ENCODE measurements at places on chromosomes 7 and 10. TPM values are rescaled to one million over a fixed set of nuclear protein-coding genes. Genes with fewer than 3 reads are reported as not detected.
A peak's percentile ranks its signal among the peaks of the same experiment; 100 is the strongest.

- no peak for DNase-seq
Observed at GRCh38 chr7:70477036-70478010, 654.6 kb upstream of the GALNT17 start.

The PHYH gene
- total RNA-seq = 17.9 TPM

DNA sequence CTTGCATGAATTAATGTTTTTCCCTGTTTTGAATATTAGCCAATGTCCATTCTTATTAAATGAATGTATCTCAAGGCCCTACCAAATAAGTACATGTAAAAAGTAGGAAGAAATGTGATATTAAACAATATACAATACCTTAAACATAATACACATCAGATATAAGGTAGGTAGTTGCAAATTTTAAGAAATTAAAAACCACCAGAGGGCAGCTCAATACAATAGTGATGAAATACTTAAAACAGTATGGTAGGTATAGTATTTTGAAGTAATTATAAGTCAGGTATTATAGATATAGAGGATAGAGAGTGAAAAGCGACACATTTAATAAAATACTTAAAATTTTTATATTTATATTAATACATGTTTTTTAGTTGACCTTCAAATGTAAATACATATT, 43.6 kb upstream of the CDK14 start:
- DNase-seq = no peak

GRCh38 chr7:111855161-111855841, 293.0 kb upstream of the IMMP2L start:
- peak; percentile 77 for DNase-seq

The ABCA13 gene
- 0.16 TPM for total RNA-seq

The UNCX gene
- total RNA-seq = not detected

DNA sequence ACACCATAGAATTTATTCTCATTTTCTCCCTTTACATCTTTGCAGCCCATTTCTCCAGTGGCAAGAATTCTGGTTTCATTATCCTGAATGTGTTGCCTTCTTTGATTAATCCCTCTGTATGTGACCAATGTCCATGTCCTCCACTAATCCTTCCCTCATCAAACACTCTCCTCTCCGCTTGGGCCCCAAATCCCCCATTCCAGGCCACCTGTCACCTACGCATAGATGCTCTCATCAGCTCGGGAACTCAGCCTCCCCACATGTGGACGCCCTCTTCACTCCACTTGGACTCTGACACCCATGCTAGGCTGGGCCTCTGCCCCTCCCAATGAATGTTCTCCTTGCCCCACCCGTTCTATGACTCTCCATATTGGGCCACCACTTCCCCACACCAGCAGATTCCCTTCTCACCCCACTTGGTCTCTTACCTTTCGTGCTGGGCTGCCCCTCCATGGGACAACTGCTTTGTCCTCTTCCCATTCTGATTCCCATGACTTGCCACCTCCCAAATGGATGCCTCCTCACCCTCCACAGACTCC, 18.7 kb upstream of the RBM20 start:
- no peak for DNase-seq

GRCh38 chr10:9853405-9854355, 1164.0 kb upstream of the CELF2 start:
- DNase-seq = no peak

DNA sequence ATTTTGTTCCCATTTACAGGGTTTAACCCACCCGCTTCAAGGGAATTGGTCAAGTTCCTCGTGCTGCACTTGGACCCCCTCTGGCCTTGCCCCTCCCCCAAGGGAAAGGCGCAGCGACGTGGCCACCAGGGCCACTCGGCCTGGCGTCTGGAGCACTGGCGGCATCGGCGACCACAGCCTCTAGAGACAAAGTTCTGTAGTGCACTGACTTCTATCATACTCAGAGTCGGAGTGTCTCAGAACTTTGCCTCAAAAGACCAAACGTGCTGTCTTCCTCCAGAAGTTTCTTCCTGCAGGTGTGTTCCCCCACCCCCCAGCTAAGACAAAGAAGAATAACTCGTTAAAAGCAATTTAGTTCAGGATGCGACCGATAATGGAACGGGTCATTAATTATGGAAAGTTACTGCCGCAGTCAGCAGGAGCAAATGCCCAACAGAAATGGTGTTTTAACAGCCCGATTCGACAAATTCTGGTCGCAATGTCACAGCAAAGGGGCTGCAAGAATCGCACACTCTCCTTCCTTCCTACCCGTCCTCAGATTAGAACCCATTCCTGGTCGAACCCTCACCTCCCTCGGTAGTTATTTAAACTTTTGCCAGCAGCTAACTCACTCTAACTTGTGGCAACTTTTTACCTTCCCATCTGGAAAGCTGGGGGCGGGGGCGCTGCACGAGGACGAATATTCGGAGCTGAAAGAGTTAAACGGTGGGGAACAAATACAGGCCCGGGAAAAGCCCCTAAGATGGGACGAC, 202.1 kb upstream of the NFE2L3 start:
- DNase-seq = peak; percentile 62

DNA sequence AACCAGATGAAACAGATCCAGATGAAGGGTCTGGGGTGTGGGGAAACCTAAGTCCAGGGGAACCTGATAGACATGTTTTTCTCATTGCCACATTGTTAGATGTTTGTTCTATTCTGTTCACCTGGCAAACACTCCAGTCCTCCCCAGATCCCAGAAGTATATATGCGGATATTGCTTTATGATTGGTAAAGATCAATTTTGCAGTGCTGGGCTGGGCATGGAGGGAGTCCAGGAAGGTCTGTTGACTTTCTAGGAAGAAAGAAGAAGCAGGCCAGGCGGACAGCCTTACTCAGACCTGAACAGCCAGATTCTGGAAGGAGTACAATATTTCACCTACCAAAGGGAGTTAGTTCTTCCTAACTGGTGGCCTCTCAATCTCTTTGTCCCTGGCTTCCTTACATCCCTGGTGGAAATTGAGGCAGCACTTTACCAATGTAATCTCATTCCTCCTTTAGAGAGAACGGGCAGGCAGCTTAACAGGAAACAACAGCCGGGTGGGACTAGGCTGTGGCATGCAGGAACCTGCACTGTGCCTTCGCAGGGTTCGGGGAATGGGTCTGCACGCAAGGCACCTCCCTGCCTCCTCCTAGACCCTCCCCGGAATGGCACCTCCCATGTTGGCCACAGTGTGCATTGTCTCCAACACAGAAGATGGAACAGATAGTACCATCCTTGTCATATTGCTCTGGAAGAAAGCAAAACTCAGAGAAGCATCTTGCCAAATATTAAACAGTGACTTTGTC, 930 bp downstream of the GIMAP6 start:
- DNase-seq = no peak

- no peak for DNase-seq
Observed at GRCh38 chr10:63917363-63917762, 396.2 kb downstream of the REEP3 start.

GRCh38 chr10:104109908-104110662, 11.9 kb upstream of the SFR1 start:
- DNase-seq = no peak

DNA sequence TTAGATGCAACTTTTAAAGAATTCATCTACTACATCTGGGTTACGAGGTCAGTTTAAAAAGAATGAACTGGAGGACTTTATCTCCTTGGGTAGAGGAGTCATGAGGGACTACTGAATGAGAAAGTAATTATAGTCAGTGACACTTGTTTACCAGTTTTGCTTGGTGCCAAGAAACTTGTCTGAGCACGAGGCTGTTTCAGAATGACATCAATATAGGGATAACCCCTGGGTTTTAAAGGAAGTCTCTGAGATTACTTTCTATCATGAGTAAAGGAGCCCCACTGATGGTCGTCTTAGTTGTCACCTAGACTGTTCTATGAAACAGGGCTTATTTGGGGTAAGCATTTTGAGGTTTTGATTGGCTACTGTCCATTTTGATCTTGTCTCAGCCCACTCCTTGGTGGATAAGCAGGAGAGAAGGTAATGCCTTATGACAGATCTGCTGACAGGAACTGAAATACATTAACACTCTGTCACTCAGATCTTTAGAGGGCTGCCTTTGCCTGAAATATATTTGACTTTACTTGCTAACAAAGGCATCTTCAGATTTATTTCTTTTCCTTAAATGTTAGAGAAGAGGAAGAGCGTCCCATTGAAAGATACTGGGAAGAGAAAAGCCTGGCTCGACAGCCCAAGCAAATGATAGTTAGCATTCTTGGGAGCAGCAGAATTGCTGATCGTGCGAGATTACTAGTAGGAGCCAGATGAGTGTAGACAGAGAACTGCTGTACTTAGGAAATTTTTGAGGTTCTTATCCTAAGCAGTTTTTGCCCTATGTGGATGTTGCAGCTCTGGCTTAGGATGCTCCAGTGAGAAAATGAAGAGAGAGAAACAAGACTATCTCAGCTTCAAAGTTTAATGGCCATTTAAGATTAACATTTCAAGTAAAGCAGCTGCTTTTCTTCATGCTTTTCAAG, 299.2 kb upstream of the LRGUK start:
- DNase-seq = no peak

DNA sequence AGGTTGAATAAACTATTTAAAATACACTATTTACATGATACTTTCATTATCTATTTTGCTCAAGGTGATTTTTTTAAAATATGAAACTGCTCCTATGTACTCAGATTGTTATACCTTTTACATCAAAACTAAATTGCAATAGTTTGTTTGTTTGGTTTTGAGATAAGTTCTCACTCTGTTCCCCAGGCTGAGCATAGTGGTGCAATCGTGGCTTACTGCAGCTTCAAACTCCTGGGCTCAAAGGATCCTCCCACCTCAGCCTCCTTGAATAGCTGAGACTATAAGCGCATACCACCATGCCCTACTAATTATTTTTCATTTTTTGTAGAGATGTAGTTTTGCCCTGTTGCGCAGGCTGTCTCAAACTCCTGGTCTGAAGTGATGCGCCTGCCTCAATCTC, 12.7 kb downstream of the TAS2R60 start:
- DNase-seq = no peak

DNA sequence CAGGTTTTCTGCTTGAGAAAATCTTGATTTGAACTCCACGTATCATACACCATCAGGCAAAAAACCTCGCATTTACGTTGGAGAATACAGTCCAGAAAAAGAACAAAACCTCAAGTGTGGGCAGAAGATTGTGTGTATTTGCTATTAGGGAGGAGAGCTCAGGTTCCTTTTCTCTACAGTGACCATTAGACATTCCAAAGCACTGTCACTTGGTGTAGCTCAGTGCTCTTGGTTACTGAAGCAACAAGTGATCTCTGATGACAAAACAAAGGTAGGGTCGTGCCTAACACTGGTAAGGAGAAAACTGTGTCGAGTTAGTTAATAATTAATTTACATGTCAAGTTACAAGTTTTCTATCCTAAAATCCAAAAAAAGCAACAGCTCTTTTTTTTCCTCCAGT, 72.6 kb downstream of the C1GALT1 start:
- DNase-seq = no peak

The CALHM3 gene
- total RNA-seq = not detected

- DNase-seq = no peak
Observed at GRCh38 chr7:94401428-94401814, 6.7 kb downstream of the COL1A2 start.

DNA sequence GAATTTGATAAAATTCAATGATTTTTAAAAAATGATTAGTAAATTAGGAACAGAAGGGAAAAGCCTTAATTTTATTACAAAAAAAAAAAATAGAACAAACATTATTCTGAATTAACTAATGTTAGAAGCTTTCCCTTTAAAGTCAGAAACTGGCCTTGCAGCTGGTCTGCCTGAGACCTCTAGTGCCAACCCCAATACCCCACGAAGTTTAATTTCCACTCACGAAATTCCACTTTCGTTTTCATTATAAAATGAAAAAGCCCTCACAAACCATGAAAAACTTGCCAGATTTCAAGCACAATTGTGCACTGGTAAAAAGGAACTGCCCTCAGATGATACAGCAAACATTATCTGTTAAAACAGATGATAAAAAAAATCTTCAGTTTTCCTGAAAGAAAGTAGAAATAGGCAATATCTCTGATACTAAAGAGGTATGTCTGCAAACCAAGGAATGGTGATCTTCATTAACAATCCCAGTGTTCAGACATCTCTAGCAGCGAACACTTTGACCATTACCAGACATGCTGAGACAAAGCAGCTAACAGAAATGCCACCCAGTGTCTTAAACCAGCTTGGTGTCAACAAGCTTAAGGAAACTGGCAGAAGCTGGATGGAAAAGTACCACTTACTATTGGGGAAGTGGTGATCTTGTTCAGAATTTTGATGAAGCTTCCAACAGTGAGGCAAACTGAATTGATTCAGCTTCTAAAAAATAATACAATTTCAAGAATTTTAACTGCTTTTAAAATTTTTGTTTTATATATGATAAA, 80.2 kb downstream of the PALS2 start:
- no peak for DNase-seq

DNA sequence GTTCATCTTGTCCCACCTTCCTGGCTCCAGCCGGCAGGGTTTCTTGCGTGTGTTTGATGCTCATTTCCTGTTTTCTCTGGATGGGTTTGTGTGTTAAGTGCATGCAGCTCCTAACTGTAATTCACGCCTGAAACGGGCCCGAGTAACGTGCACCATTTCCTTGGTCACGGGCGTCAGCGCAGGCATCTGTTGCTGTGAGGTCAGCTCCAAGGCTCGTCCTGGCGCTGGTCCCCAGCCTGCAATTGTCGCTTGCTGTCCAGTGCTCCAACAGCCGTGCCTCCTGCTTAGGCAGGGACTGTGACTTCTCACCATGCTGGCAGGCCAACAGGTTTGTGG, 201.1 kb downstream of the GLRX3 start:
- no peak for DNase-seq

- no peak for DNase-seq
Observed at GRCh38 chr10:13651969-13652720, 65.4 kb downstream of the PRPF18 start.

- DNase-seq = peak; percentile 88
Observed at GRCh38 chr7:151012911-151013347, 11.4 kb downstream of the ATG9B start.

The CCL24 gene
- total RNA-seq = not detected

The GSTO2 gene
- 30.7 TPM for total RNA-seq

The AMZ1 gene
- 0.73 TPM for total RNA-seq

The CARD11 gene
- total RNA-seq = 29.0 TPM

The HECW1 gene
- total RNA-seq = 21.8 TPM

GRCh38 chr10:111986079-111986478, 197.5 kb downstream of the GPAM start:
- DNase-seq = no peak

The SAP25 gene
- total RNA-seq = 4.1 TPM

Measured in GM23338 (cell line).